ENCODE measurements at places on chromosomes 7 and 10.

DNA sequence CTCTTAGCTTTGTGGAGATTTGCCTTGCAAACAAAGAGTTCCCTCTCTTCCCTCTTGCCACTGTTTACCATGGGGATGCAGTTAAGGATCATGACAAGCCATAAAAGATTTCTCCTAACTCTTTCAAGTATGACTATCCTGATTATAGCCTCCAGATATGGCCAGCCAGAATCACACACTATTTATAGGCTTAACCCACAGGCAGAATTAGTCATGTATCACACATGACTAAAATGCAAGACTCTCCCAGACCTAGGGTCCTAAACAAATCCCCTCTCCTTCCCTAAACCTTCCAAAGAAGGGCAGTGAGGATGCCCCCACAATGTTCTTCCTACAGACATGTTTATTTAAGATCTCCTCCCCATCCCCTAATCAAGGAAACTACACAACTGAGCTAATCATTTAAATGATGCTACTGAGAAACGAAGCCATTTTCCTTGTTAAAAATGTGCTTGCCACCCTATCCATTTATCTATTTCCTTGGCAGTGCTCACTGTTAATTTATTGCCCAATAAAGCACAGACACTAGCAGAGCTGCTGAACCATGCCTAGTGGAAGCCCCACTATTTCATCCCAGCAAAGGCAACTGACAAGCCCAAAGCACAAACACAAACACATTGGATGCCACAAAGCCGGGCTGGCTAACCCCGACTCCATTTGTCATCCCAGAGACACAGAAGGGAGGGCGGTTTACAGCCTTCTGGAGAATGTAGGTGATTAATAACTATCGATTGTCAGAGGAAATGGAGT is 363.4 kb downstream of the KCNMA1 start:
- H3K4me3 ChIP-seq, result no peak overlapping the region
- H3K27ac ChIP-seq, result no peak overlapping the region
- peaks cover 27% of the 10 kb centered on the region for H3K4me1 ChIP-seq
- no peaks in the 10 kb centered on the region for H3K36me3 ChIP-seq
- peaks cover 10% of the 10 kb centered on the region for H3K27me3 ChIP-seq

DNA sequence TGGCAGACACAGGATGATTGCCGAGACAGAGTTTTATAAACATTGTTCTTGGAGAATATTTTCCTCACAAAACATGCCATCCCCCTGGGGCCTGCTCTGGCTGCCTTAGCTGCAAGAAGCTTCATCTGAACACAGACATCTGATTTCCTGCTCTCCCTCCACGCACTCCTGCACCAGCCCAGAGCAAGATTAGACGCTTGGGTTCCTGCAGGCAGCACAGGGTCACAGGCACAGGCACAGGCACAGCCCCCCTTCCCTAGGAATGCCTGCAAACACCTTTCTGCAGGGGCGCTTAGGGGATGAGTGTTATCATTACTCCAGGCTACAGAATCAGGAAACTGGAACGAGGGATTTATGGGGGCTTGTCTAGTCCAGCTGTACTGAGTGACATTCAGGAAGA is 450.3 kb downstream of the GRID1 start:
- H3K27ac ChIP-seq, result no peak overlapping the region
- H3K4me3 ChIP-seq, result no peak overlapping the region
- no peak for DNase-seq
- peaks cover 11% of the 10 kb centered on the region for H3K27me3 ChIP-seq
- H3K36me3 ChIP-seq, result no peaks in the 10 kb centered on the region

DNA sequence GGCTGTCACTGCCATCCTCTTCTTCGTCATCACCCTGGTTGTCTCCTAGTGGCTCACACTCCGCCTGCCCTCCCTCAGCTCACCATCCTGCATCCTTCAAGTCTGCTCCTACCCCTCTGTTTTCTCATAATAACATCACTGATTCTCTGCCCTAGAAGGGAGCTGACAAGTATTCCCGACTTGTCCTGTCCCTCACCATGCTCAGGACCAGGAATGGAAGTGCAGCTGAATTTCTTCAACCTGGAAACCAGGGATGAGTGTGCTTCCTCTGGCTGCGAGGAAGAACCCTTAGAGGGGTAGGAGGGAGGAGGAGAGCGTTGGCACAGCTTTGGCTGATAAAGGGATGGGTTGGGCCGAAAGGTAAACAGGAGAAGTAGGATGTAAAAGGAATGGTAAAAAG is 174.8 kb upstream of the GPR26 start:
- H3K4me1 ChIP-seq, result no peaks in the 10 kb centered on the region
- no peak overlapping the region for H3K4me3 ChIP-seq
- no peak overlapping the region for H3K27ac ChIP-seq
- peaks cover 64% of the 10 kb centered on the region for H3K27me3 ChIP-seq
- no peak for DNase-seq

DNA sequence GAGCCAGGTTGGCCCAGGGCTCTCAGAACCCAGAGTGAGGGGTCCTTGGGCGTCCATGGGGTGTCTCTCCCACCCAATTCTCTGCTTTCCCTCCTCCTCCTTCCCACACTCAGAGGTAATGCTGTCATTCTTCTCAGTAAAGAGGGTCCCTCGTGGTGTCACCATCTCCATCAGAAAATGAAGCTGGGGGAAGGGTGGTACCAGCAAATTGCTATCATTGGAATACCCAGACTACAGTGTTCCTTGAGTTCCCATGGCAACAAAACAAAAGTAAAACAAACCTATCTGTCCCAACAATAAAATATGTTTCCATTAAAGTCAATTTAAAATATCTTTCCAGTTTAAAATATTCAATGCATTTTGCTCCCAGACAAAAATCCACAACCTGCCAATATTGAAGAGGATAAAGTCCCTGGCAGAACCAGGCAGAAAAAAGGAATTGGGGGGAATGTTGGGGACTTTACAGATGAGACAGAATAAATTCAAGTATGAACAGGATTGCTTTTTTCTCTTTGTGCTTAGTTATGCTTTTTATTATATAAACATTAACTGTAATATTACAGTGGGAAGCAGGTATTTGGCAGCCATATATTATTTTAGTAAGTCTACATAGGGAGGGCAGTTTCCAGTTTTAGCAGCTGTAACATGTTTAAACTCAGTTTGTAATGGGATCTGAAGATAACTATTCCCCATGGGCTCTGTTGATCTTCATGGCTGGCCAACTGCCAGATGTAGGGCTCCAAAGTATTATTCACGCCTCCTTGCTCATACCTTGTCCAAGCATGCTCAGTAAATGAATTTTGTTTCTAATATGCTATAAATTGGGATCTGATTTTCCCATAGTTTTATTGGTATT is 182.1 kb downstream of the ARID5B start:
- DNase-seq, result no peak
- H3K4me3 ChIP-seq, result peak overlapping the region; percentile 19
- H3K36me3 ChIP-seq, result peaks cover 38% of the 10 kb centered on the region
- peaks cover 30% of the 10 kb centered on the region for H3K4me1 ChIP-seq
- peak overlapping the region; percentile 42 for H3K27ac ChIP-seq
- no peaks in the 10 kb centered on the region for H3K27me3 ChIP-seq

DNA sequence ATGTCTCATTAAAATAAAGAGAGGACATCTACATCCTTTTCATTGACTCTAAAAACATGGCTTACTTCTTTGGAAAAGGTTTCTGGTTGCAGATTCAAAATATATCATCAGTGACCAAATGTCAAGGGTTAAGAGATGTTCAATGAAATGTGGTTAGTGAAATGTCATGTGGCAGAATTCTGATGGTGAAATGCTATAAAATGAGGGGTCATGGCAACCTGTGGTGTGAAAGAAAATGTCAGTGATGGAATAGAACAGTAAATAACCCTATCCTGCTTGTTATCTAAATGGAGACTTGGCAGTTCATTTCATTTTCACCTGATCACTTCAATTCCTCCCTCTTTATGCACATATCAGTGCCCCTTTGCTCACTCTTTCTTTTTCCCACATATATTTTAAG is 79.4 kb downstream of the TFPI2 start:
- H3K27ac ChIP-seq, result no peak overlapping the region

DNA sequence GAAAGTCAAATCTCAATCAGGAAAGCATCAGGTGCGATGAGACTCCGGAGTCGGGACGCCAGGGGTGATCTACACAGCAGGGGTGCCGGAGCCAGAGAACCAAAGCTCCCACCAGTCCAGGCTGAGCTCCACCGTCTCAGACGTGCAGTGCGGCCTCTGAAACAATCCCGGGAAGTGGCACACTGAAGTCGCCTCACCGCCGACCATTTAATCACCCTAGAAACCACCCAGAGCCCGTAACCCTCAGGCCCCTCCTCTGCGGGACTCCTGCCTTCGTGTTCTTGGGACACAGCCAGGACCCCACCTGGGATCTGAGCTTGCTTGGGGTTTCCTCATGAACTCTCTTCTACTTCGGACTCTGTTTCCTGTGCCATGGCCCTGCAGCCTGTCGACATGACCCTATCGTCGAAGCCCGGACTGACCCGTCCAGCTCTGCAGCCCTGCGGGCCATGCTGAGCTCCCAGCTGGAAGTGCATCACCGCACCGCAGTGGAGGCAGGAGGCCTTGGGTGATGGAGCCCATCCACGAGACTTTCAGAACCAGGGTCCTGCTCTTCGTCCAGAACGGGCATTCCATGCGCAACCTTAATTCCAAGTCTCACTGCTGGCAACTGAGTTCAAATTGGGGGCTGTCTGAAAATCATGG is 266.4 kb downstream of the PTPRN2 start:
- peaks cover 14% of the 10 kb centered on the region for H3K27me3 ChIP-seq
- H3K4me3 ChIP-seq, result no peak overlapping the region
- no peak overlapping the region for H3K27ac ChIP-seq
- peaks cover 2% of the 10 kb centered on the region for H3K36me3 ChIP-seq
- DNase-seq, result no peak

DNA sequence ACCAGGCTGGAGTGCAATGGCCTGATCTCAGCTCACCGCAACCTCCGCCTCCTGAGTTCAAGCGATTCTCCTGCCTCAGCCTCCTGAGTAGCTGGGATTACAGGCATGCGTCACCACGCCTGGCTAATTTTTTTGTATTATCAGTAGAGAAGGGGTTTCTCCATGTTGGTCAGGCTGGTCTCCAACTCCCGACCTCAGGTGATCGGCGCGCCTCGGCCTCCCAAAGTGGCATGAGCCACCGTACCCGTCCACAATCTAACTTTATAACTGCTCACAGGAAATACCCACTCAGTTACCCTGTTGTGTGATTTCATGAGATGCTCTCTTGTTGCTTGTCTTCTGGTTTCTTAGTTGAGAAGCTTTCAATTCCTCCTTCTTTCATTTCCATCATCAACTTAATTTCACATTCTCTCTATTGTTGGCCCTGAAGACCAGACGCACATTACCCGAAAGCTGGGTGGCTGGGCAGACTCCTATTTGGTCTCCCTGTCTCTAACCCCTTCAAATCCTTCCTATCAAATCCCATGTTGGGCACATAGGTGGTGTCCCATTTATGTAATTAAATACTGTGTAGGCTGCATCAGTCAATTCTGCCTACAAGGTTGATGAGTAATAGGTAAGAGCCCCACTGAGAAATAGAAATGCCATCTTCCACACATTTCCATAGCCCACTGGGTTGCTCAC is 1.1 kb upstream of the GSTO2 start:
- H3K4me3 ChIP-seq, result peak overlapping the region; percentile 89
- H3K4me1 ChIP-seq, result peaks cover 31% of the 10 kb centered on the region
- peak overlapping the region; percentile 98 for H3K27ac ChIP-seq
- peaks cover 41% of the 10 kb centered on the region for H3K36me3 ChIP-seq
- DNase-seq, result no peak

- peaks cover 10% of the 10 kb centered on the region for H3K27me3 ChIP-seq
- H3K4me1 ChIP-seq, result no peaks in the 10 kb centered on the region
- no peak overlapping the region for H3K4me3 ChIP-seq
- H3K36me3 ChIP-seq, result no peaks in the 10 kb centered on the region
- no peak for DNase-seq
Observed at GRCh38 chr10:84846658-84847316, 518.4 kb downstream of the CCSER2 start.

DNA sequence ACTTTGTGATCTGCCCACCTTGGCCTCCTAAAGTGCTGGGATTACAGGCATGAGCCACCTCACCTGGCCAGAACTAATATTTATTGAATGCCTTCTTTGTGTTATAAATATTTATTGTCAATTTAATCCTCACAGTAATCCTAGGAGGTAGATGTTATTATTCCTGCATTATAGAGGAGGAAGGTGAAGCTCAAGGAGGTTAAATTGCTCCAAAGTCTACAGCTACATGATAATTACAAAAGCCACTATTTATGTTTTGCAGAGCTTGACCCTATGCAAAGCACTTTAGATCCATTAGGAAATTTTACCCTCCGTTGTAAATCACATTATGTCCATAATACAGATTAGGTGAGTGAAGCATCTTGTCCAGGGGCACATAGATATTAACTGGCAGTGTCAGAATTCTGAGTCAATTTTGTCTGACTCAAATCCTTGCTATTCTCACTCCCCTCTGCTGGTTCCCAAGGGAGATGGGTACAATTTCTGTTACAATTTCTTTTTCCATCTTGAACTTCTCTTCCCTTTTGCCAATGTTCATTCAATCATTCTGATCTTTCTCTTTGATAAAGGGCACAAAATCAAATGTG is 25.7 kb upstream of the CDK14 start:
- DNase-seq, result no peak
- no peaks in the 10 kb centered on the region for H3K27me3 ChIP-seq
- H3K36me3 ChIP-seq, result no peaks in the 10 kb centered on the region
- H3K4me3 ChIP-seq, result no peak overlapping the region
- H3K4me1 ChIP-seq, result no peaks in the 10 kb centered on the region
- no peak overlapping the region for H3K27ac ChIP-seq

DNA sequence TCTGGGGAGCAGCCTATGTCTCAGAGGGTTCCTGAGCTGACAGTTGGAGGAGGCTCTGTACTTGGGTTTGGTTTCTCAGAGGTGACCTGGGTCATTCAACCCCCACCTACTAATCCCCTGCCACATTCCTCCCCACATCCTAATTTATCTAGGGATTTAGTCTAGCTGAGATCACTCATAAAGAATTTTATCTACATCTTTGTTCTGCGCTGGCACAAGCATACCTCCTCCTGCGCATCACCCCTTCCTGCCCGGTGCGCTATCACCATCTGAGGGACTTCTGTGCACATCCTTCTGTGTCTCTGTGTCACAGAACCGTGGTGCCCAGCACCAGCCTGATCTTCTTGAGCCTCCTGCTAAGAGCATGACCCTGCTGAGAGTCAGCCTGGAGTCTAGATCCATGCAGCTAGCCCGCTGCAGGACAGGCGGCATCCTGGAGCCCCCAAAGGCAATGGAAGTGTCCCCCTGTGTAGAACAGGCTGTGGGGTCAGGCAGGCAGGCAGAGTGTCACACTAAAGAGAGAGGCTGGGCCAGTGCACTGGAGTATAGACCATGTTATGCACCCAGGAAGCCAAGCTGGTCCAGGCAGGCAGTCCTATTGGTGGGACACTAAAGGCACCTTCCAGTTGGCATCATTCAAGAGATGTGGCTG is 63.6 kb downstream of the ARHGAP22 start:
- H3K4me1 ChIP-seq, result no peaks in the 10 kb centered on the region
- H3K36me3 ChIP-seq, result no peaks in the 10 kb centered on the region
- no peak overlapping the region for H3K4me3 ChIP-seq
- H3K27me3 ChIP-seq, result peaks cover 21% of the 10 kb centered on the region
- no peak overlapping the region for H3K27ac ChIP-seq

GRCh38 chr7:41880107-41880506 is 177.2 kb upstream of the INHBA start:
- no peak for DNase-seq
- peaks cover 11% of the 10 kb centered on the region for H3K27me3 ChIP-seq
- H3K4me3 ChIP-seq, result peak overlapping the region; percentile 3
- peak overlapping the region; percentile 27 for H3K27ac ChIP-seq
- peaks cover 3% of the 10 kb centered on the region for H3K36me3 ChIP-seq

- H3K4me3 ChIP-seq, result no peak overlapping the region
- H3K36me3 ChIP-seq, result peaks cover 1% of the 10 kb centered on the region
- H3K27ac ChIP-seq, result no peak overlapping the region
- no peaks in the 10 kb centered on the region for H3K4me1 ChIP-seq
- DNase-seq, result no peak
- H3K27me3 ChIP-seq, result no peaks in the 10 kb centered on the region
Observed at GRCh38 chr7:121561717-121562116, 165.6 kb upstream of the FAM3C start.

All from central memory CD8-positive, alpha-beta T cell (primary cell).